Right lung (tissue), 10 donors: ENCODE measurements at places on chromosomes 2 and 18. TPM values are rescaled to one million over a fixed set of nuclear protein-coding genes. Genes with fewer than 3 reads are reported as not detected.
A peak's percentile ranks its signal among the peaks of the same experiment; 100 is the strongest.

- no peak for DNase-seq
Measured at GRCh38 chr2:191756761-191757160, 78.8 kb downstream of the NABP1 start.

DNA sequence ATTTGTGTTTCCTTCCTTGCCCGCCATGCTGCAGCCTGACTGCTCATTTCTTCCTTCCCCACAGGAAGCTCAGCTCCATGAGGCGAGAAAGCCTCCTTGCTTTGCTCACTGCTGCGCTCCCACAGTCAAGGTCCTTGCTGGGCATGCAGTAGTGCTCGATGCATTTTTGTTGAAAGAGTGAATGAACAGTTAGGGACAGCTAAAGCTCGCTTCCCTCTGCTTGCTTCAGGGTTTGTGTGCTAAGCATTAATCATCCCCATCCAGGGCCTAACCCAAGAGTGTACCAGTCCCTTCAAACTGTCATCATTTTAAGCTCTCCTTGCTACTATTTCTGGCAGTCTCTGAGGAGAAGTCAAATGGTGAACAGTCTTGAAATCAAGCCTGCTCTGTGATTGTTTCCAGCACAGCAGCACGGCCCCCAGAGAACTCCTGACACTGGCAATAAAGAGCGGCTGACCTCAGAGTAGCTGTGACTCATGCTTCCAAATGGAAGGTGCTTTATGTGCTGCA lies 171.7 kb upstream of the SOX11 start:
- no peak for DNase-seq

Gene IL37
- 0.21 TPM for polyA plus RNA-seq

GRCh38 chr2:169109502-169110409 lies 40.4 kb downstream of the DHRS9 start:
- DNase-seq, result peak; percentile 76

GRCh38 chr2:172307800-172308199 lies 119.6 kb upstream of the ITGA6 start:
- DNase-seq, result no peak

GRCh38 chr2:218959141-218959731 lies at the start of gene CDK5R2:
CDK5R2 (plus strand) TSS chr2:218959666; CDS start chr2:218959821, 155 bp downstream.
- DNase-seq, result peak; percentile 82

DNA sequence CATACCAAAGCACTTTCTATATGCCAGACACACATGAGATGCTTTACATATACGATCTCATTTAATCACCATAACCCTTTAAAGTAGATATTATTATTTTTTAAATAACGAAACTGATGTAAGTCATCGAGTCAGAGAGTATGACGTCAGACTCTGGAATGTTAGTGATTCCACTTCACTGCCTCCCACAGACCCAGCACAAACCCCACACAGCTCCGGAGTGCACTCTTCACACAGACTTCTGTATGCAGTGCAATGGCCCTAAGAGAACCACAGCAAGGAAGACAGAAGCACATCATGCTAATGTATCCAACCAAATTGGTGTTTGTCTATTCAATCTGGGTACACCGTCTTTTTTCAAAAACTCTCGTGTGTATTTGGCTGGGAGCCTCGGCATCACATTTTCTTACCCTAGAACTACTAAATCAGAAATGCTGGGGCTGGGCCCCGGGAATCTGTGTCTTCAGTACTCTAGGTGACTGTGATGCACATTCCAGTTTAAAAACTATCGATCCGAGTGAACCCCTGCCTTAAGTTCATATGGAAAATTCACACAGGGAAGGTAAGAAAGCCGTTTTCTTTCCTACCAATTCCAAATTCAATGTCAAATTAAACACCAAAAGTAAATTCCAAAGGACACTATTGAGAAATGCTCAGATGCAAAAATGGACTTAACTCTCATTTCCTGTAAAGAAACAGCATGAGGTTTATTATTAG lies 117.7 kb upstream of the ACVR1C start:
- no peak for DNase-seq

GRCh38 chr2:11505652-11506610 lies 27.9 kb upstream of the GREB1 start:
- no peak for DNase-seq

Gene TMEM178A
- 10.9 TPM for polyA plus RNA-seq

DNA sequence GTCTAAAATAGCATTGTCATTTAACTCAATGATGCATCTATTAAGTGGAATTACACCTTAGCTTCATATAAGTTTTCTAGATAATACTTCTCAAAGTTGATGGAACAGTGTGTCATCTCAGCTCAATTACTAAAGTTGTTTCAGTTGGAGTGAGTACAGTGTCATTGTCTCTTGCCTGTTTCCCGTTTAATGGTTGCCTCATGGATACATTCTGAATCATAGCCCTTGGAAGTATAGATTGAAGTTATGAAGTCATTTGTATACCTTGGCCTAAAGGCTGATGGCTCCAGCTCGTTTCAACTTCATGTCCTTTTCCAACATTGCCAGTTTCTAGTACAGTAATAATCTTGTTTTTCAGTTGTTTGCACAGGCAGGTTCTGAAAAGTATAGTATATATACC lies 130.5 kb upstream of the NOSTRIN start:
- DNase-seq, result no peak

- no peak for DNase-seq
Measured at GRCh38 chr2:74503506-74504475, 3.7 kb downstream of the PCGF1 start.

DNA sequence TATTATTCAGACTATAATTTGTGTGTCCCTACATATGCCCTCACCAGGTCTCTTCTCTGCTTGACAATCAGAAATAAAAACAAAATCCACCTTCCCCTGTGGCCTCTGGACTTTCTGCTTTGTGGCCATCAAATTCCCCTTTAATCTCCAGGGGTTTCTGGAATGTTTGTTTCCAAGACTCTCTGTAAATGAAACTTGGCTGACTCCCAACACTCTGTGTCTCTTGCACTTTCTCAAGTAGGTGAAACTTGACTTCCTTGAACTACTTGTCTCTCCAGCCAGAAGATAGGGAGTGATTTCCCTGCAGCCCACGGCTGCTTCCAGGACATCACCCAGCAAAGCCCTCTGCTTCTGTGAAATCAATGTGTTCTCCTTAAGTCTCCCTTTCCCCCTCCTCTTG lies 54.1 kb upstream of the AQP4 start:
- DNase-seq, result no peak

- DNase-seq, result no peak
Measured at GRCh38 chr2:98801921-98802321, 71.0 kb upstream of the MGAT4A start.

- DNase-seq, result no peak
Measured at GRCh38 chr2:71788186-71788525, 334.8 kb downstream of the DYSF start.

Gene SERPINB13
- polyA plus RNA-seq, result not detected

DNA sequence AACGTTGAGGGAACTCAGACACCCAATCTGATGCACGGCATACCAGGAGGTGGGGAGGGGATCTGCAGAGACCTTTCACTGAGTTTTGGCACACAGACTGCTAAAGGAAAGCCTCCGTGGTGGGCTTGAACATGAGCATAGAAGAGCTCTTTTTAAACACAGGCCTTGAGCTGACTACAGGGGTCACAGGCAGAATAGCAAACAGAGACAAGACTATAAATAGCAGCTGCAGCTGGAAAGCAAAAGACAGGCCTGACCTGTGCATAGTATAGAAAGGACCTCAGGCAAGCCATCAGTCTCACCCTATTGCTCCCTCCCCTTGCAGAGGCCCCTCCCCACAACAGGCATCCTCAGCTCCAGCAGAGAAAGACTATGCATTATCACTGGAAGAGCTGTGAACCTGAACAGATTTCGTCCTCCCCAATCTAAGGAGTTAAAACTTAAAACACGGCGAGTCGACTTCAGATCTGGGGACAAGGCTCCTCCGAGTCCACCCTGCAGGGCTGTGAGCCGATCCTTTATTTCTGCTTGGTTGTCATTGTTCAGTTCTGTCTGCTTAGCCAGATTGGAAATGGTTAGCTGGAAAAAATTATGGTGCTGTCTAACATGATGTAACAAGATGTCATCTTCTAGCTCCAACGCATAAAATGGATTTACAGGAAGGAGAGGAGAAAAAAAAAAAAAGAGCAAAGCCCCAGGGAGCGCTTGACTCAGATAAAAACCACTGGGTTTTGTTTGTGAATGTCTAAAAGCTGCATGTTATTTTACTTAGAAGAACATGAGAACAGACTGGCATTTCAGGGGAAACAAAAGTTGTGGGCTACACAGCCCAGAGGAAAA lies 25.2 kb upstream of the LCLAT1 start:
- no peak for DNase-seq

GRCh38 chr2:177161741-177162460 lies 50.7 kb upstream of the HNRNPA3 start:
- no peak for DNase-seq

Gene FTCDNL1
- not detected for polyA plus RNA-seq

DNA sequence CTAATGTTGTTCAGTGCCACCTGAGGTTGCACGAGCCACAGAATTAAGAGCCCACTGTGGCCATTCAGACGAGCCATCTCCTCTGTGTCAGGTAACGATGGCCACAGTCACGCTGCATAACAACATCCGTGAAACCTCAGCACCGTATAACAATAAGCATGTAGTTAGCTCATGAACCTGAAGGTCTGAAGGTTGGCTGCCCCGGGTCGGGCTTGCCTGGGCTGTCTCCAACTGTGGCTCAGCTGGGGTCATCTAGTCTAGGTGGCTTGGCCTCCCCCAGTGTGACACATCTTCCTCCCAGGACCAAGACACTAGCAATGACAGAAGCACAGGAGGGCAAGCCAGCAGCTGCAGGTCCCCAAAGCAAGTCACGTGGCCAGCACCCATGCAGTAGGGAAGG lies 258.0 kb downstream of the GLI2 start:
- no peak for DNase-seq

DNA sequence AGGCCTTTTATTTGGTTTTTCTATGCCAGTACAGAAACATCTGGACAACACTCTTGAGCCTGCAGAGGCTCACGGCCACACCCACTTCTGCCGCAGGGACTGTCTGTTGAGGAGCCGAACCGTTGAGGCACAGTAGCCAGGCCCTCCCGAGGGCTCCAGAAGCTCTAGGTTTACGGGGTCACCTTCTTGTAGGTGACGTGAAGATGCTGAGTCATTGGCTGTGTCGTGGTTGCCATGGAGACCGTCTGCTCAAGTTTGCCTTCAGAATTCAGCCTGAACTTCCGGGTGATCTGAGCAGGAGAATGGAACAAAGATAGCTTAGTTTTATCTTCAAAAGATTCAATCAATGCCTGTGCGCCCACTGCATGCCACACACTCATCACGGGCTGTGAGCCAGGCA lies 25.9 kb downstream of the BOK start:
- no peak for DNase-seq

Gene STARD6
- polyA plus RNA-seq, result not detected

DNA sequence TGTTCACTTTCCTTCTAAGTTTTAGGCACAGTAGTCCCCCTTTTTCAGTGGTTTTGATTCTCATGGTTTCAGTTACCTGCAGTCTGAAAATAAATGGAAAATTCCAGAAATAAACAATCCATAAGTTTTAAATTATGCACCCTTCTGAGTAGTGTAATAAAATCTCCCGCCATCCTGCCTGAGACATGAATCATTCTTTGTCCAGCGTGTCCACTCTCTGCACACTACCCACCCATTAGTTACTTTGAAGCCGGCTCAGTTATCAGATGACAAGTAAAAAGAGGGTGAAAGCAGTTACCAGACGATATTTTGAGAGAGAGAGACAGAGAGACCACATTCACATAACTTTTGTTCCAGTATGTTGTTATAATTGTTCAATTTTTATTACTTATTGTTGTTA lies 400.5 kb downstream of the TMX3 start:
- no peak for DNase-seq

DNA sequence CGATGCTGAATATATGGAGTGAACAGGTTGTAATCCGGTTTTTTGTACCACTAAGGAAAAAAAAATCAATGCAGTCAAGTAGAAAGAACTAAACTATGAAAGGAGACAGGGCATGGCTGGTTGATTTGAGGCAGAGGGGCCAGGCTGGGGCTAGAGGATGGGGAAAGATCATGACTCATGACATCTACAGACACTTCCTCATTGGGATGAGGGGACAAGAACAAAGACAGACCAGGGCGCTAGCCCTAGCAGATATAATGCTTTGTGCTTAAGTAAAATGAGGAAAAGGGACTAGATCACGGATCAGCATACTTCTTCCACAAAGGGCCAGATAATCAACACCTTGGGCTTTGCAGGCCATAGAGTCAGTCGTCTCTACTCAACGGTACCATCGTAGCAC lies 55.8 kb downstream of the ST6GAL2 start:
- no peak for DNase-seq

GRCh38 chr2:164868563-164869419 lies 27.2 kb upstream of the COBLL1 start:
- DNase-seq, result no peak

Gene KCNF1
- polyA plus RNA-seq, result 1.0 TPM

DNA sequence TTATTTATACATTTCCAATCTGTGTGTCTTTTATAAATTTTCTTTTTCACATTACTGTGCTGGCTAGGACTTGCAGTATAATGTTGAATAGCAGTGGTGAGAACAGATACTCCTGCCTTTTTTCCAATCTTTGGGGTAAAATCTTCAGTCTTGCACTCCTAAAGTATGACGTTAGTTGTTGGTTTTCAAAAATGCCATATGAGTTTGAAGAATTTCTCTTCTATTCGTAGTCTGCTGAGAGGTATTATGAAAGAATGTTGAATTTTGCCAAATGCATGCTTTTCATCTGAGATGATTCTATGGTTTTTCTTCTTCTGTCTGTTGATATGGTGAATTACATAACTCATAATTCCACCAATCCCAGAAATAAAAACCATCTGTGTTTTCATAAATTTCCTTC lies 335.3 kb upstream of the CHST9 start:
- no peak for DNase-seq

Gene PRSS56
- not detected for polyA plus RNA-seq

Gene NT5C1B
- 1.9 TPM for polyA plus RNA-seq

- no peak for DNase-seq
Measured at GRCh38 chr2:176147800-176148496, 3.4 kb upstream of the HOXD4 start.

DNA sequence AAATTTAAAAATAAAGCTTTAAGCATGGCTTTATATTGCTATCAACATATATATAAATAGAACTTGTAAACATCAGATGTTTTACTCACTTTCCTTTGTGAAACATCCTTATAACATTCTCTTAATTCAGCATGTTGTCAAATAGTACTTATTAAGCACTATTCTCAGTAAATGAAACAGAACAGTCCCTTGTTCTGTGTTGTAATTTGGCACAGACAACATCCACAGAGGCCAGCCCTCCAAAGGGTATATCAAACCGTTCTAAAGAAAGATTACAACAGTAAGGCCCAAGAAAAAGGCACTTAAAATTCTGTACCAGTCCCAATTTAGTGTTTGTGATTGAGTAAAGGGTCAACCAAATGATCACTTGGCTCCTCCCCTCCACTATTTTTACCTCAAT lies 46.0 kb downstream of the GAREM1 start:
- DNase-seq, result peak; percentile 38

Gene GPR155
- 4.0 TPM for polyA plus RNA-seq

GRCh38 chr18:10140461-10141282 lies 226.9 kb downstream of the VAPA start:
- no peak for DNase-seq
